Kasumi-1 (cell line): ENCODE measurements at places on chromosomes 11 and 22.
A peak's percentile ranks its signal among the peaks of the same experiment; 100 is the strongest.

GRCh38 chr11:118290923-118291322 is 13.6 kb upstream of the CD3E start:
- DNase-seq, result no peak

DNA sequence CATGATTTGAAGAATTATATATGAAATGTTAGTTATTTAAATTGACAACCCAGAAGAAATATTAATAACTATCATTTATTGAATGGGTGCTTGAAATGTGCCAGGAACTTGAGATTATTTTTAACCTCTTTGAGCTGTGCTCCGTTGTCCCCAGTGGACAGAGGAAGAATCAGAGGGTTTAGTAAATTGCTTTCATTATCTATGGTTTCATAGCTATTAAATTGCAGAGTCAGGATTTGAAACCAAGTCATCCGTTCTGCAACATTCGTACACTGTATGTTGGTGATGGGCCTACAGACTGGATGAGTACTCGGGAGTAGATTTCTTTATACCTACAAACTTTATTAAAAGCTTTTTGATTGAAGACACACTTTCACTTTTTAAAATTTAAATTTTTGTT is 4.9 kb downstream of the HSD17B12 start:
- peak; percentile 63 for DNase-seq

DNA sequence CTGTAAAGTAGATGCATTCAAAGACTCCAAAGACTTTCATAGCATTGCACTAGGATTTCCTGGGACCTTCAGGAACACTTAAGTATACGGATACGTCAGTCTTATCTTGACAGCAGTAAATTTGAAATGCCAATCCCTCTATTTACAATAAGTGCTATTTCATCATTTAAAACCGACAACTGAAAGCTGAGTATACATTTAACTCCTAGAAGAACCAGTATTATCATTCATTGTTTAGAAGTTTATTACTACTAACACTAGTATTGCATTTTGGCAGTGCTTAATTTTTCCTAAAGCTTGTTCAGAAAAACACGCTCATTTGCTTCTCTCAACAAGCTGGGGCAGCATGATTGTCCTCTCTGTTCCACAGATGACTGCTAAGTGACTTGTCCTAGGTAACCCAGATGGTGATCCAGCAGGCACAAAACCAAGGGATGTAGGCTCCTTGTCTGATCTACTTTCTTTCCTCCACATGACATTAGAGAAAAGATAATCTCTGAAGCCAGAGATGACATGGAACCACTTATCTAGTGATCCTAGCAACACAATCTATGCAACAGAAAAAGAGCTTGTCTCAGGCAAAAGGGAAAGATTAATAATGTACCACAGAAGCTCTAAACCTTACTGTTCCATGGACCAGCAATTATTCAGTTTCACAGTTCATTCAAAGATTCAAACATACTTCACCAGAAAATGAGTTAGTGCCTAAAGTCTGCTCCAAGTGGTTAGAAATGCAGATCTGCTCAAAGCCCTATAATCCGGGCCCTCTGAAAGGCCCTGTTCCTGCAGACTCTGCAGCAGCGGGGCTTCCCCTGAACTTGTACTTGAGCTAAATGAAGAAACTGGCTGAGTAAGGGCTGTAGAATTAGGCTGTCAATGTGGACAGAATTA is 5.2 kb downstream of the MAML2 start:
- DNase-seq, result no peak

GRCh38 chr11:127035824-127036223 is 35.3 kb upstream of the KIRREL3 start:
- no peak for DNase-seq

DNA sequence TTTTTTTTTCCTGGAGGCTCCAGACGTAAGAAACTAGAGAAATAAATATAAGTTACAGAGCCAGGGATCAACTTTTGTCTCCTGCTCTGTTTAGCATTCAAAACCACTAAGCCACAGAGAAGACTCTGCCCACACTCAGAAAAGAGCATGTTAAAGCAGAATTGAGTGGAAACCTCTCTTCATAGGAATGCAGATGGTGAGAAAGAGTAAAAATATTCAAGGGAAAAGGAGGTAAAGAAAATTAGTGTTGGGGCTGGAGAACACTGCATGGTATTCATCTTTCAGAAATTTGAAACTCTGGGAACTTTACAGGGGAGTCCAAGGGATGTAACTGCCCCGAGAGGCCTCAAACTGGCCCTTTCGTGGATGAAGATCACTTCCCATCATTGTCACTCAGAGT is 65.1 kb downstream of the CLMP start:
- DNase-seq, result no peak

DNA sequence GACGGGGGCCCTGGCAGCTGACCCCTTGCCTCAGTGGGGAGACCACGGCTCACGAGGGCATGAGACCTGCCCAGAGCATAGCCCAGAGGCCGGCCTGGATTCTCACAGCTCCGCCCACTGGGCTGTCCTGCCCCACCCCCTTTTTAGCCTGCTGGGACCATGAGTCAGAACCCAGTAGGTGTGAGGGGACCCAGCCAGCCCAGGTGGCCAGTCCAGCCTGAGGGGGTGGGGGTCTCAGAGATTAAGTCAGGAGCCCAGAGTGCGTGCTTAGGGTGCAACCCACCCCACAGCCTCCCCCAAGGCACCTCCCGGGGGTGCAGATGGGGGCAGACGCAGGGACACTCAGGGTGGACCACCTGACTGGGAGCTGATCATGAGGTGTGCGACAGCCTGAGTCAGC is 40.1 kb upstream of the PPARA start:
- DNase-seq, result no peak

DNA sequence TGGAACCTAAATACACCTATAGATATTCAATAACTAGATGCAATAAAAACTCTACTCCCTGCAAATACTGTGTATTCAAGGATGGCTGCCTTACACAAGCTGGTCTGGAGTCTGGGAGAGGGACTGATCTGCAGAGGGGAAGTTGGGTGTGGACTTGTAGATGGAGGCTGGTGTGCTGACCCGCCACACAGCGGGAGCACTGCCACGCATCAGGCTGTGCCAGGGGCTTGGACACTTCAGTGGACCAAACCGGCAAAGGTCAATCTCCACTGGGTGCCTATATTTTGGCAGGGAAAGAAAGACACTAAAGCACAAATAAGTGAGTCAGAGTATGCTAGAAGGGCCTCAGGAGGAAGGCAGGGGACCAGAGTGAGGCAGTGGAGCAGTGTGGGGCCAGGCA is 2.1 kb upstream of the SHANK3 start:
- DNase-seq, result peak; percentile 25

DNA sequence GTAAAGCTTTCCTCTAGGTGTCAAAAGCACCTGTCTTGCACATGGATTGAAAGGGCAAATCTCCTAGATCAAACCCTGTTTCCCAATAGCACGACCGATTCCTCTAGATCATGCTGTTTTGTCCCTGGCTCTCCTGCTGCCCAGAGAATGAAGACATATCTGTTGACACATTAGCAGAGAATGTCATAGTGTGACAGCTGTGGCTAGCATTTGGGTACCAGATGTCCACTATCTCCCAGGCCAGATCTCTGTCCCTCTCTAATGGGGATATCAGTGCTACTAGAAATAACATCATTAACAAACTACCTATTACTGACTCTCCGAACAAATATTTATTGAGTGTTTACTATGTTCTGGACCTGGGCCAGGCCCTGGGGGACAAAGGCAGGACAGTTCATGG is 72.4 kb upstream of the ISX start:
- no peak for DNase-seq

- DNase-seq, result no peak
Measured at GRCh38 chr11:78061088-78061920, 2.4 kb upstream of the THRSP start.

- DNase-seq, result no peak
Measured at GRCh38 chr11:6245536-6245935, 6.6 kb downstream of the CNGA4 start.
